ENCODE measurements at places on chromosomes 6 and 20.

DNA sequence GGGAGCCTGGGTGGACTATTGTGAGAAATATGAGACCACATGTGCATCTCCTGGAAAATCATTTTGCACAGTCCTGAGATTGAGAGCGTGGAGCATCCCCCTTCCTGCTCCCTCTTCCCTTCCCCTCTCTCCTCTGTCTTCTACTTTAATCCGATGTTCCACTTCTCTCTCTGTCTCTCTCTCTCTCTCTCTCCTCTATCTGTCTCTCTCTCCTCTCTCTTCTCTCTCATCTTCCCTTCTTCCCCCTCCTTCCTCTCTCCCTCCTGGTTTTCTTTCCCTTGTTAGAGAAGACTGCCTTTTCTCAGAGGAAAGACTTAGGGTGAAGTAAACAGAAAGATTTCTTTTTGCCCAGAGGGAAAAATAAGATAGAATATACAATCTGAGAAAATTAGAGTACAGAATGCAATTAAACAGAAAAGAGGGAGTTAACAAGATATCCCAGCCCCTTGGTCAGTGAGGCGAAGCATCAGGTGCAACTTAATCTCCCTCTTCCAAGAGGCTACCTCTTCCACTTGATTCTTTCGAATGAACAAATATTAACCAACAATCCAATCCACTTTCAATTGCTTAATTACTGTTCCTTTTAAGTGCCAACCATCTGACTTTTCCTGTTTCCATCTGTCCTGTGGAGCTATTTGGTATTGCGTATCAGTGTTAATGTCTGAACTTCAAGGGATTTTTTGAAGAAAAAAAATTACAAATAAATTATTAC lies 14.6 kb downstream of the KHDC1 start:
- DNase-seq, result no peak

- no peak for DNase-seq
These were observed 17.5 kb downstream of the KIF25 start for GRCh38 chr6:168015009-168015408.

DNA sequence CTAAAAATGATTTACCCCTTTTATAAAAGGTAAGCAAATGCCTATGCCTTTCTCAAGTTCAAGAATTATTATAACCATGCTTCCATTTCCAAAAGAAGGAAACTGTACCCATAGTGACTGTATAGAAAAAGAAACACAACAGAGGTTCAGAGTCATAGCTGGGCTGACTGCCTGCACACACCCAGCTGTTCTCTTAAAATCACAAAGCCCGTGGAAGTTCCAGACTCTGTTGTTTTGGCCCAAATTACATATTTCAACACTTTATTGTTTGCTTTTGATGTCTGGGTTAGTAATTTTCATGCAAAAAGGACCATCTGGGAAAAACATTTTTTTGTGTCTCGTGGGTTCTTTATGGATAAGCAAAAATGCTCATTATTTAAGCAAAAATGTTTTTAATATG lies 99.2 kb downstream of the LCA5 start:
- DNase-seq, result no peak

GRCh38 chr6:137202078-137202477 lies 17.1 kb downstream of the IFNGR1 start:
- DNase-seq, result no peak

DNA sequence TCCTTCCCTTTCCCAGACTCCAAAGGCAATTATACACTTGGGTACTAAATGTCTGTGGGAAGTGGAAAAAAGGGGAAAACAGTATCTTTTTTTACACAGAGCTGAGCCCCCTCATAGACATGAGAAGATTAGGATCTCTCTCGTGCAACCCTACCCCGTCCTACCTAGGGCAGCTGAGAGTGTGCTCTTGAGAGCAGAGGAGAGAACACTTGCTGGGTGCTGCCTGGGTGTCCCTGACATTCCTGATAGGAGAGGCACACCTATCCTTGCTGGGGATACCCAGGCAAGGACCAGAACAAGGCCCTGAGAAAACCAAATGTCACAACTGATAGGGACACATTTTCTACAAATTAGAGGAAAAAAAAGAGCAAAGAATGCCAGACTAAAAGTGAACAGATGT lies 81.2 kb downstream of the PREP start:
- DNase-seq, result no peak

DNA sequence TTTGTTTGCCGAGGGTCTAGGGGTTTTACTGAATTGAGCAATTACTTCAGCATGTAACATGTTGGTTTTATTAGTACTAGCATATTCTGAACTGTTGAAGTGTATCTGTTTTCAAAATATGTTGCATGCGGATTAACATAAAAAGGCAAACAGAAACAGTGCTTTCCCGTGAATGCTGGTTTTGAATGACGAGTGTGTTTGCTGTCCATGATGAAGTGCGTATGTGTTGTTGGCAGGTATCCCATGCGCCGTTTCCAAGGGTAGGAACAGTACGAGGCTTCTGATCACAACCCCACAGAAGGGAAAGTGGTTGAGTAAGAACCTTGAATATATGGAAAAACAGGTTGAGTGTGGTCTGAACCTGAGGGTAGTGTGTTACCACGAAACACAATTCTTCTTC lies 232.9 kb downstream of the SAMD5 start:
- no peak for DNase-seq

DNA sequence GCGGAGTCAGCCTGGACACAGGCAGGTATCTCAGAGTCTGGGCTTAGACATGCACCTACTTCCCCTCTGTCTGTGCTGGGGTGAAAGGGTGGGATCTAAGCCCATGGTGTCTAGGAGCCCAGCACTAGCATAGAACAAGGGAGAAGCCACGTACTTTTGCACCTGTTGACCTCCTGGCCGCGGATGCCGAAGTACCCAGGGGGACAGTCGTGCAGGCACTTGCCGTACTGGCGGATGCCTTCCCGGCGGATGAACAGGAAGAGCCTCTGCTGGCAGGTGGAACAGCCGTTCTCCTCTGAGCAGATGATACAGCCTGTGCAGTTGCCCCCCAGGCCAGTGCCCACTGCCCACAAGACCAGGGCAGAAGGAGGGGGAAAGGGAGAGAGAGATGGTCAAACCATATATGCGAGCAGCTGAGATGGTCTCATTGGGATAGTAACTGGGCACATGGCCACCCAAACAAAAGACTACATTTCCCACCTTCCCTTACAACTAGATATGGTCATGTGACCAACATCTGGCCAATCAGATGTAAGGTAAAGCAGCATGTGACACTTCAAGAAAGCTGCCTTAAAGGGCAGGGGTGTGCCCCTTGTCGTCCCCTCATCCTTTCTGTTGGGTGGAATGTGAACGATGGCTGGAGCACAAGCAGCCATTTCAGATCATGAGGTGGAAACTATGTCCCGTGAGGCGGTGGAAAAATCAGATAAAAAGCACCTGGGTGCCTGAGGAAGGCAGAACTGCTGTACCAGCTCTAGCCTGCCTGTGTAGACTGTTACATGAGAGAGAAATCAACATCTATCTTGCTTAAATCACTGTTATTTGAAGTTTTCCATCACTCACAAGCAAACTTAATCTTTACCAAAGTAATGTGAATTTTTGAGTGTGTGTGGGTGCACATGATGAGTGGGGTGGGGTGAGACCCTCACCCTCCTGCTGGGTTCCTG lies 34.0 kb downstream of the RSPO4 start:
- DNase-seq, result peak; percentile 21

DNA sequence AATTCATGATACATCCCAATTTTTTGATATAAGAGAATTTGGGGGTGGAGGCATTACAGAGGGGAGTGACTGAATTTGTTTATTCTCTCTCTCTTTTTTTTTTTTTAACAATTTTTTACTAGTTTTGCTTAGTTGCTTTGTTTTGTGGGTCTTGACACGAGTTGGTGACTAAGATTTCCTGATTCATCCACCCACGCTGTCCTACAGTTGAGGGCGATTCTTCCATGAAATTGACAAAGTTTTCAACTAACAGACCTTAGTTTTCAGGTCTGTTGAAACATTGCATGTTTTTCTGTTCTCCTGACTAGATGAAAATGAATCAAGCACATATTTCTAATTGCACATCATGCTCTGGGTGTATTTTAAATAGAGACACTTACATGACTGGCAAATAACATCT lies 613.8 kb downstream of the TFAP2B start:
- DNase-seq, result no peak

DNA sequence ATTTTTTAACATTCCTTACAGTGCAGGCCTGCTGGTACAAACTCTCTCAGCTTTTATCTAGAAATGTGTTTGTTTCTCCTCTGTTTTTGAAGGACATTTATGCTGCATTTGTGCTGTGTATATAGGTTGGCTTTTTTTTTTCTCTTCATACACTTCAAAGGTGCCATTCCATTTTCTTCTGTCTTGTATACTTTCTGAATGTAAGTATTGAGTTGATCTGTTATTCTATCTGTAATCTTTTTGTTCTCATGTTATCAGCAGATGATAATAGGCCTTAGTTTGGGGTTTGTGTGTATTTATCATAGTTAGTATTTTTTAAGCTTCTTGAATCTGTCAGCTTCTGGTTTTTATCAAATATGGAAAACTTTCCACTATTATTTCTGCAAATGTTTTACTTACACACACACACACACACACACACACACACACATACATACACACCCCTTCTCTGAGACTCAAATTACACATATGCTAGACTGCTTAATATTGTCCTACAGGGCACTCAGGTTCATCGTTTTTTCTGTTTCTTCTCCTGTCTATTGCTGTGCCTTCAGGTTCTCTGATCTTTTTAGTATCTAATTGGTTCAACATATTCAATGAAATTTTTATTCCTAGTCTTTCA lies 74.6 kb downstream of the RPP40 start:
- no peak for DNase-seq

DNA sequence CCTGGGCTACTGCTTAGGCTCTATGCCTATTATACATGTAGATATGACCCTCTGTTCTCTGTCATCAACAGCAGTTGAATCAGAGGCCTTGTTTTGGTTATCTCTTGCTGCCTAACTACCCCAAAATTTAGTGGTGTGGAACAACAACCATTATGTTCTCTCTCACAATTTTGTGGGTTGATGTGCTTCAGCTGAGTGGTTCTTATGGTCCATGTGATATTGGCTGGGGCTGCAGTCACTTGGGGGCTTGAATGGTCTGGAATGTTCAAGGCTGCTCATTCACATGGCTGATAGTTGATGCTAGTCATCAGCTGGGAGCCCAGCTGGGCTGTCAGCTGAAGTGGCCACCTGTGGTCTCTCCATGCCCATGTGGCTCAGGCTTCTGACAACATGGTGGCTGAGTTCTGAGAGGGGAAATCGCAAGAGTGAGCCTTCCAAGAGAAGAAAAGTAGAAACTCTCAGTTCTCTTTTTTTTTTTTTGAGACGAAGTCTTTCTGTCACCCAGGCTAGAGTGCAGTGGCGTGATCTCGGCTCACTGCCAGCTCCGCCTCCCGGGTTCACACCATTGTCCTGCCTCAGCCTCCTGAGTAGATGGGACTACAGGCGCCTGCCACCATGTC lies 47.8 kb downstream of the SHLD1 start:
- DNase-seq, result peak; percentile 34

GRCh38 chr6:135828021-135828420 lies 23.5 kb upstream of the PDE7B start:
- DNase-seq, result no peak

DNA sequence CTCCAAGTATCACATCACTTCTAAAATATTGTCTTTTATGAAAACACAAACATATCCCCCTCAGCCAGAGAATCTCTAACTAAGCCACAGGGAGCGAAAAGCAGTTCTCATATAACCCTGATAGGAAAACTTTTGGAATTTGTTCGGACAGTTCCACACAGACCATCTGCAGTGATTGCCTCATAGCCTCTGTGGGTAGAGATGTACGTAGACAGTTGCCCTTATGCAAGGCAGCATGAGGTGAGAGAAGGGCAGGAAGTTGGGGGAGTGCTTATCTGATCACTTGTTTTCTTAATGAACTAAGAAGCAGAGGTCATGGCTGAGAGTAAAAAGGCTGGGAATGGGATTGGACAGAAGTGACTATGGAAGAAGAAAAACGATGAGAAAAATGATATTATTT lies 39.6 kb downstream of the SLC23A2 start:
- DNase-seq, result no peak

- DNase-seq, result no peak
These were observed 4.8 kb upstream of the STX16 start for GRCh38 chr20:58646257-58646656.

DNA sequence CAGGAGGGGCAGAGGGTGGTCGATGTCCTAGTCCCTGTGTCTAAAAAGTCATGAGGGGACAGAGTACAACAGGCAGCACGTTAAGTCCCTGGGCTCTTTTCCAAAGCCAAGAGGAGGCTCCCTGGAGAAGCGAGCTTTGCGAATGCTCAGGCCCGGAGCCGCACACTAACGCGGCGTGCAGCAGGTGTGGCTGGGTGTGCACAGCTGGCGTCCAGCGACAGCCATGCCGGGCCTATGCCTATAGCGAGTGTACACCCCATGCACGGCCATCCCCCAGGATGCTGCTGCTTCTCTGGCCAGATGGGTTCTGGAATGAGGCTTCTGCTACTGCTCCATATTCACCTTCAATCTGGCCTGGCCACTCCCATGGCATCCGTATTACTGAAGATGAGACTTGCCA lies 131.3 kb downstream of the PRND start:
- DNase-seq, result no peak

GRCh38 chr6:41937861-41938574 lies 3.6 kb downstream of the CCND3 start:
- DNase-seq, result no peak

DNA sequence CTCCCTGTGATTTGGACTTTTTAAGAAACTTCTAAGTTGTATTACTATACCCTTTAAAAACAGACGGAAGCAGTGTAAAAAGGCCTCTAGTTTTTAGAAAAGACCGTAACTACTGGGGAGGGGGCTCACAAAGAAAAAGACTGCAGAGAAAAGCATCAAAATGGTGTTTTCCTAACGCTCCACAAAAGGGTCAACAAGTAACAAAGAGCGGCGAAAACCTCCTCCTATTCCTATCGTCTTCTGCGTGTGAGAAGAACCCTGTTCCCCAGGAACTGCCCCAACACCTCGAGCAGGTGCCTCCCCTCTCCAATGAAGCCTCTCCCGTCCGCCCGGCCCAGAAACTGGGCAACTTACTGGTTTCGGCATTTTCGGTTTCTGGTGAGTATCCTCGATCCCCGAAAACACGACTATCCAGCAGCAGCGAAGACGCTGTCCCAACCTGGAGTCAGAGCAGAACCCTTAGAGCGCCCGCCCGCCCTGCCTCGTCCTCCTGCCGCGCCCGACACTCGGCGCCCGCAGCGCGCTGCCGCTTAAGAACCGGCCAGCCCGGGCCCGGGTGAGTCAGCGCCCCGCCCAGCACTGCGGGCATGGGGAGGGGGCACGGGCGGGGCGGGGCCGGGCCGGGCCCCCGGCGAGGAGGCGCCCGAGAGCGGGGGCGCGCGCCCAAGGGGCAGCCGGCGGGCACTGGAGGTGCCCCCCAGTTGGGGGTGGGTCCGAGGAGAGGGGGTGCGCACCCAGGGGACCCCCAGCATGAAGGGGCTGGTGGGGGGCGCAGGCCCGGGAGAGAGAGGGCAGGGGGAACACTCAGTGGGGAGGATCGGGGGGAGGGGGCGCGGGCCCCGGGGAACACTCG lies 1.2 kb downstream of the EZR start:
- peak; percentile 64 for DNase-seq

Data from MM.1S (cell line).